ENCODE measurements at places on chromosomes 3 and 15. TPM values are rescaled to one million over a fixed set of nuclear protein-coding genes. Genes with fewer than 3 reads are reported as not detected.

DNA sequence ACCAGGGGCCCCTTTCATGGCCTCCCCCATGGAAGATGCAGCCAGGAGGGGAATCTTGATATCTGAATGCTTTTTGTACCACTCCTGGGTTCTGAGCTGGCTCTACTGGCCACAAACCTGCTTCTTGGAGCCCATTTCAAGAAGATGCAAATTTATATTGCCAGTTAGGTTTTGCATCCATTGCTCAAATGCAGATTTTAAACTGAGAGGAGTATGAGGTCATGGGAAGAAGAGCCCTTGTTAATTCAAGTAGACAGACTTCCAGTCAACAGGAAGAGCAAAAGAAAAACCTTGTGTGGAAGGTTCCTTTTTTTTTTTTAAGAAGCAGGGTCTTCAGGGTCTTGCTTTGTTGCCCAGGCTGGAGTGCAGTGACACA, 133.5 kb downstream of the PDZRN3 start:
- H3K36me3 ChIP-seq, result no peaks in the 10 kb centered on the region
- H3K4me1 ChIP-seq, result peaks cover 46% of the 10 kb centered on the region
- no peaks in the 10 kb centered on the region for H3K27me3 ChIP-seq
- no peak for DNase-seq

DNA sequence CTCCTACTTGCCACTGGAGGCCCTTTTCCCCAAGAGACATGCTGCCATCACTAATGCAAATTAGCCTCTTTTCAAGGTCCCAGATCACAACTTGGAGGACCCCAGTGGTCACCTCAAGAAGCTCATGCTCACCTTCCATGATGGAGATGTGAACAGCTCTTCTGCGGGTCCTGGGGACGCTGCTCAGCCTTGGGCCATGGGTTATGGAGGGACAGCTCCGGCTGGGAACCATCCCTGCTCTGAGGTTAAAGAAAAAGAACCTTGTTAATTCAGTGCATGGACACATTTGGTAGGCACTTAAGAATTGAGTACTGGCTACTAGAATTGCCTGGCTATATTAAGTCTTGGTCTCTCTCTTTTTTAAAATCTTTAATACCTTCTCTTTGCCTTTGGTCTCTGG, 56.8 kb downstream of the WDR76 start:
- no peaks in the 10 kb centered on the region for H3K36me3 ChIP-seq
- H3K27me3 ChIP-seq, result no peaks in the 10 kb centered on the region
- H3K4me3 ChIP-seq, result no peak overlapping the region
- no peak overlapping the region for H3K27ac ChIP-seq
- DNase-seq, result no peak
- H3K4me1 ChIP-seq, result peaks cover 6% of the 10 kb centered on the region

DNA sequence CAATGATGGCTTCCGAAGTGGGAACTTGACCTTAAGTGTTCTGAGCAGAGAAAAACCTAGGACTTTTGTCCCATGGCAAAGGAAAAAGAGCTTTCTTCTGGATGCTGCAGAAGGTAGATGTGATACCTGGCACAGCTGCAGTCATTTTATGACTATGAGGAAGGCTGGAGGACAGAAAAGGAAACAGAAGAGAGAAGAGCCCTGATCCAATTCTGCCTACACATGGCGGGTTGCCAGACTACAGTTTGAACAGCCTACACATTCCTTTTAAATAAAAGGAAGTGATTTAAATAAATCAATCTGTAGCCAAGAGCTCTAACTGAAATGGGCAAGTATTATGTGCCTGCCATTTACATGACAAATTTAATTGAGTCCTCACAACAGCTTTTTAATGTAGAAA, 43.6 kb upstream of the CHRNB4 start:
- H3K36me3 ChIP-seq, result no peaks in the 10 kb centered on the region
- no peak for DNase-seq
- peaks cover 81% of the 10 kb centered on the region for H3K4me1 ChIP-seq
- no peaks in the 10 kb centered on the region for H3K27me3 ChIP-seq

DNA sequence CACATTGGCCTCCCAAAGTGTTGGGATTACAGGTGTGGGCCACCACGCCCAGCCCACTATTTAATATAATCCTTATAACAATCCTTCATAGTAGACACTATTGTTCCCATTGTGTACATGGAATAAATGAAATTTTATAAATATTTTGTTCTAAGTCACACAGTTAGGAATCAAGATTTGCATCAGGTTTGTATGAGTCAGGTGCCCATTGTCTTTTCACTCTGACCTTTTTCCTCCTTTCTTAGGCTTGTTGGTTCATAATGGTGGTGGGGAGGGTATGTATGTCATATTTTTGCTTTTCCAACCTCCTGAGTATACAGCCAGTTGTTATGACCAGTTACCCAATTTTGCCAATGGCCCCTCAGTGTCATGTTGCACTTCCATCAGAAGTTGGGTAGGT, 18.0 kb upstream of the SLC30A4 start:
- no peaks in the 10 kb centered on the region for H3K36me3 ChIP-seq
- no peak for DNase-seq
- H3K27me3 ChIP-seq, result no peaks in the 10 kb centered on the region
- H3K4me3 ChIP-seq, result no peak overlapping the region
- peaks cover 23% of the 10 kb centered on the region for H3K4me1 ChIP-seq

GRCh38 chr15:31271224-31271635, 55.4 kb upstream of the KLF13 start:
- no peak for DNase-seq
- H3K4me3 ChIP-seq, result no peak overlapping the region
- H3K27me3 ChIP-seq, result no peaks in the 10 kb centered on the region
- H3K36me3 ChIP-seq, result no peaks in the 10 kb centered on the region
- peaks cover 20% of the 10 kb centered on the region for H3K4me1 ChIP-seq

The FES gene
- total RNA-seq, result 29.4 TPM

The TLNRD1 gene
- total RNA-seq, result 13.0 TPM

- H3K36me3 ChIP-seq, result no peaks in the 10 kb centered on the region
- peaks cover 21% of the 10 kb centered on the region for H3K27me3 ChIP-seq
Observed at GRCh38 chr3:182787302-182788036, 5.8 kb upstream of the ATP11B start.

DNA sequence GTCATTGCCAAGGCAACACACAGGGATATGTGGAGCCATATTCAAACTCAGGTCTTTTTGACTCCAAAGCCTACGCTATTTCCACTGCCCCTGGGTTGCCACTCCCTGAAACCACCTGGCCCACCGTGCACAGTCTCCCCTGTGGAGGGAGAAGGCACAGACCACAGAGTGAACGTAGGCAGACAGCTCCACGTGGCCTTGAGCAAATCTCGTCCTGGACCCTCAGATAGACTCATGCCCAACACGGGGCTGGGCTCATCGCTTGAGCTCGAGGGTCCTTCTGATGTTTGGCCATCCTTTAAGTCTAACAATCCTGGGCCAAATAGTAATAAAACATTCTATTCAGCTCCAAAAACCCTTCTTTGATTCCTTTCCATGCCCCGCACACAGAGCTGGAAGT, 72.0 kb downstream of the CPN2 start:
- H3K4me3 ChIP-seq, result no peak overlapping the region
- H3K36me3 ChIP-seq, result no peaks in the 10 kb centered on the region
- peaks cover 59% of the 10 kb centered on the region for H3K4me1 ChIP-seq
- no peak for DNase-seq

DNA sequence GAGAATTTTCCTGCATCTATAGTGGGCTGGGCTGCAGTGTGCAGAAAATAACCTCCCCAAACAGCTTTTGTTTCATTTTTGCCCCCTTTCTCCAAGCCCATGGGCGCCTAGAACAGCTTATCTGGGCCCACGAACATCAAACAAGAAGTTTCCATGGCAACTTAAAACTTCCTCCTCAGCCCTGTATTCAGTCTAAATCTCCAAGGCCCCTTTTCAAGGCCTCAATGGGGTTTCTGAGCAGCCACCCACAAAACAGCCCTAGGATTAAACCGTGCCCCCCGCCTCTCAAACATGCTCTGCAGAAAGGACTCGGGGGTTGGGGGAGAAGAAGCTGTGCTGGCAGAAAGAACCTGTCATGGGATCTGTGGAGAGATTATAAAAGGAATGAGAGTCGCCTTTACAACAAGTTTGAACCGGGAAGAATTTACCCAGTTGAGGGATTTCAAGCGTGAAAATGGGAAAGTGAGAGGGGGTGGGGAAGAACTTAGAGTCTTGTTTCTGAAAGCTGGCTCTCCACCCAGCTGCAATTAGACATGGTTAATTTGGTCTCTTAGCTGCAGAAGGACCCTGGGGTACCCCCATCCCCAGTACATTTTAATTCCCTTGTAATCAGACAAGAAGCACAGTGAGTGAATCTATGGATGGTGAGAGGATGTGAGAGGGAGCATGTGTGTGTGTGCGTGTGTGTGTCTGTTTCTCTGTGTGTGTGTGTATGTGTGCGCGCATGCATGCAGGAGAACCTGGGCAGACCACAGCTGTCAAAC, 4.3 kb upstream of the FAM107A start:
- H3K27ac ChIP-seq, result peak overlapping the region; percentile 35
- no peaks in the 10 kb centered on the region for H3K36me3 ChIP-seq
- peaks cover 74% of the 10 kb centered on the region for H3K27me3 ChIP-seq

DNA sequence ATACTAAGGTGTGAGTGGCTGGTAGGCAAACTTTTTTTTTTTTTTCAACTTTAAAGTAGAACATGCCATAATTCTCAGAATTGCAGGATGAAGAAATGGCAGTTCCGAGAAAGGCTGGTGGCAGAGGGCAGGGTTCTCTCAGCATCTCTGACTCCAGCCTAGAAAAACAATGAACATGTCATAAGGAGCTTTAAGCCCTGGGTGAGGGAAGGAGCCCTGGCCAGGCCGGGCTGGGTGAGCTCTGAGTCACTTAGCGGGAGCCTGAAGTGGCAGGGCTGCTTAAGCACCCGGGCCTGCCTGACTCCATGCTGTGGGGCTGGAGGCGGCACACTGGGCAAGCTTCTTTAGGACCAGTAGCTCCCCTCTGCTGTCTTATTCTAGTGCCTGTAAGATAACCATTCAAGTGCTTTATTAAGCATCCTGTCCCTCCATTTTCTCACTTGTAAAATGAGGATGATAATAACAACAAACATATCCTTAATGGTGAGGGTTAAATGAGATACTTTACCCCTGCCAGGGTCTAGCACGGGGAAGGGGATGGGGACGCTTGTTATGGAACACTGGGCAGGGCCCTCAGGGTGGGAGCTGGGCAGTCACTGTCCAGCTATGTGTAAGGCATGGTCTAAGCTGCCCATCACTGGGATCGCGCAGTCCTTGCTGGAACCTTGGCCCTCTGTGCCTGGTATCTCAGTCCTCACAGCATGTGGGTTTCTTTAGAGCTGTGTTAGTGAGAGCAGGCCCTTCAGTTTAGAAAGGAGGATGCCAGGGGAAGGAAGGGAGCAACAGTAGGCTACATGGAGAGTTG, 18.4 kb downstream of the SMAD6 start:
- H3K4me3 ChIP-seq, result no peak overlapping the region
- peaks cover 90% of the 10 kb centered on the region for H3K4me1 ChIP-seq
- no peaks in the 10 kb centered on the region for H3K27me3 ChIP-seq
- H3K36me3 ChIP-seq, result peaks cover 51% of the 10 kb centered on the region
- peak overlapping the region; percentile 85 for H3K27ac ChIP-seq
- no peak for DNase-seq

DNA sequence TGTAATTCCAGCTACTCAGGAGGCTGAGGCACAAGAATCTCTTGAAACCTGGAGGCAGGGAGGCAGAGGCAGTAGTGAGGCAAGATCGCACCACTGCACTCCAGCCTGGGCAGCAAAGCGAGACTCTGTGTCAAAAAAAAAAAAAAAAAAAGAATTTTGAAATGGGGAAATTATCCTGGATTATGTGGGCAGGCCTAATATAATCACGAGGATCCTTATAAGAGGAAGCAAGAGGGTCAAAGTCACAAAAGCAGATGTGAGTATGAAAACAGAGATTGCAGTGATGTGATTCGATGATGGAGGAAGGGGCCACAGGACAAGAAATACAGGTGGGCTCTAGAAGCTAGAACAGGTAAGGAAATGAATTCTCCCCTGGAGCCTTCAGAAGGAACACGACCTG, 159.6 kb downstream of the LEKR1 start:
- no peak overlapping the region for H3K27ac ChIP-seq
- no peaks in the 10 kb centered on the region for H3K27me3 ChIP-seq
- no peak for DNase-seq
- H3K4me3 ChIP-seq, result no peak overlapping the region

- DNase-seq, result no peak
- no peaks in the 10 kb centered on the region for H3K36me3 ChIP-seq
- no peak overlapping the region for H3K4me3 ChIP-seq
- H3K27ac ChIP-seq, result peak overlapping the region; percentile 39
- no peaks in the 10 kb centered on the region for H3K27me3 ChIP-seq
- peaks cover 28% of the 10 kb centered on the region for H3K4me1 ChIP-seq
Observed at GRCh38 chr3:32354362-32354778, 37.3 kb upstream of the CMTM7 start.

The TTC23 gene
- total RNA-seq, result 34.6 TPM

GRCh38 chr3:61323094-61323493, 71.8 kb upstream of the FHIT start:
- DNase-seq, result no peak
- peaks cover 14% of the 10 kb centered on the region for H3K27me3 ChIP-seq
- H3K4me1 ChIP-seq, result no peaks in the 10 kb centered on the region

The PDCD7 gene
- 29.9 TPM for total RNA-seq

GRCh38 chr3:58463181-58463941, 28.5 kb upstream of the KCTD6 start:
- no peak for DNase-seq
- no peaks in the 10 kb centered on the region for H3K36me3 ChIP-seq
- H3K27ac ChIP-seq, result peak overlapping the region; percentile 57
- no peaks in the 10 kb centered on the region for H3K27me3 ChIP-seq
- H3K4me1 ChIP-seq, result peaks cover 13% of the 10 kb centered on the region
- H3K4me3 ChIP-seq, result peak overlapping the region; percentile 38

DNA sequence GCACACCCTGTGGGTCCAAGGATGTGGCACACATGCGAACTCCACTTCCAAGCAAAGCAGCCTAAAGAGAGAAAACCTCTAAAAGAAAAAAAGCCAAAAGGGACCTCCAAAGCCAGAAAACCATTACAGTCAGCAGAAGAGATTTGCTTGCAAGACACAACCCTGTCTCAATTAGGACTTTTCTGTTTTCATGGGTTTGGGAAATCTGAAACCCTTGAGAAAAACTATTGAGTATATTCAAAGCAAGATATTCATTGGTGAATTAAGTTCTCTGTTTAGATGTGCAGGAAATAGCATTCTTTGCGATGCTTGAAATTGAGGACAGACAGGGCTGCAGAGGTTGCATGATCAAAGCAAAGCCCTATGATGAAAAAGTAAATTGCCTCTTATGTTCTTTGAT, 10.2 kb upstream of the LDHAL6B start:
- no peaks in the 10 kb centered on the region for H3K27me3 ChIP-seq
- H3K4me3 ChIP-seq, result no peak overlapping the region
- H3K36me3 ChIP-seq, result peaks cover 29% of the 10 kb centered on the region
- peaks cover 31% of the 10 kb centered on the region for H3K4me1 ChIP-seq

The MORC1 gene
- 0.18 TPM for total RNA-seq

- no peaks in the 10 kb centered on the region for H3K27me3 ChIP-seq
- H3K4me1 ChIP-seq, result peaks cover 9% of the 10 kb centered on the region
- H3K27ac ChIP-seq, result no peak overlapping the region
- H3K4me3 ChIP-seq, result no peak overlapping the region
Observed at GRCh38 chr15:48823237-48823636, 12.4 kb upstream of the CEP152 start.

The SOX14 gene
- total RNA-seq, result 0.44 TPM

The EOMES gene
- total RNA-seq, result not detected

GRCh38 chr3:58723173-58723572, 56.6 kb upstream of the FAM3D start:
- H3K4me1 ChIP-seq, result peaks cover 37% of the 10 kb centered on the region
- no peak overlapping the region for H3K4me3 ChIP-seq
- peak overlapping the region; percentile 13 for H3K27ac ChIP-seq
- no peaks in the 10 kb centered on the region for H3K36me3 ChIP-seq

The DAG1 gene
- 118 TPM for total RNA-seq

GRCh38 chr3:183259621-183260020, 6.6 kb downstream of the B3GNT5 start:
- no peak overlapping the region for H3K27ac ChIP-seq
- H3K4me3 ChIP-seq, result no peak overlapping the region
- H3K27me3 ChIP-seq, result no peaks in the 10 kb centered on the region
- H3K4me1 ChIP-seq, result peaks cover 33% of the 10 kb centered on the region
- no peak for DNase-seq
- H3K36me3 ChIP-seq, result peaks cover 3% of the 10 kb centered on the region

All from mesothelial cell of epicardium (in vitro differentiated cells).